ENCODE measurements at places on chromosomes 1 and 21.
A peak's percentile ranks its signal among the peaks of the same experiment; 100 is the strongest.

- peak; percentile 65 for DNase-seq
These were observed 95.3 kb downstream of the ABCA4 start for GRCh38 chr1:94025383-94026340.

- no peak for DNase-seq
These were observed 36.8 kb downstream of the SMYD2 start for GRCh38 chr1:214317734-214318133.

DNA sequence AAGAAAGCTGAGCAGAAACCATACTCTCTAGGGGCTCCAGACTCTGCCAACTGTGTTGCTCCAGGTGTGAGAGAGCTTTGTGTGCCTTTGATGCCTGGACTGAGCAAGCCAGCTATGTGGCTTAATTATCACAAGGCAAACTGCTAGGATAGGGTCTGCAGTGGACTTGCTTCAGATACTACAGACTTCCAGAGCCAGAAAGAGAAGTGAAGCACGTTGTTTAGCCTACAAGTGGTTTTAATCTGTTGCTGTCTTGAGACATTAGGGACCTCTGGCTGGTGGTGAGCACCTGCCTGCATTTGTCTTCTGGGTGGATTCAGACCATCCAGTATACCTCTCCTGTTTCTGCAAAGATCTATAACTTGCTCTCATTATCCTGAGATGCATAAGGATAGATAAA lies 353.4 kb upstream of the PLXNA2 start:
- DNase-seq = no peak

- DNase-seq = no peak
These were observed 44.5 kb downstream of the PKP1 start for GRCh38 chr1:201327687-201328240.

DNA sequence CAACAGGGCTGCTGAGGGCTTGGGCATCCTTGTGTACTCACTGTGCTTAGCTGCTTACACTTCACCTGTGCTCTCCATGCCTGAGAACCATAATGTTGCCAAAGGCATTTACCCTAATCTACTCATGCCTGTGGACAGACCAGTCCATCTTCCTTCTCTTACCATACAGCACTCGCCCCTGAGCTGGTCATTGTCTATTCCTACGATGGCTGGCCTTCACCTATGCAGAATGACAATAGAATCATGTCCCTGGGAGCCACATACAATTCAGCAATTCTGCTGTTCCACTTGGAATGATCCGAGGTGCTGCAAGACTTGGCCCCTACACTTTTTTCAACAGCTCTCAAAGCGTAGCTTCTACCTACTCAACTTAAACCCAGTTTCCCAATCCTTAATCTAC lies 96.5 kb downstream of the PAPPA2 start:
- DNase-seq = no peak

DNA sequence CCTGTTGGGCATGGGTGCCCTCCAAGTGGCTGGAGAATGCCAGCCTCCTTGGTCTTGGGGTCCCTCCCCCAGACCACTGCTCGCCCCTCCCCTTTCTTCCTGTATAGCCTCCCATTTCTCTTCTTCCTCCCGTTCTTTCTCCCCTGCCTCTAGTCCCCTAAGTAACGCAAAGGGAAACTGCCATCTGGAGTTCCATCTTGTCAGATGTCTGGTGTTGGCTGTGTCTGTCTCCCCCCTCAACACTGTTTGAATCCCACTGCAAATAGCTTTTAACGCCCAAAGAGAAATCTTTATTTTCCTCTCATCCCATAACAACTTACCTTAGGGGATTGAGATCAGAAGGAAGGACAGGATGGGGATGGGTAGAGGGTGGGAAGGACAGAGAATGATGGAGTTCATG lies 55.3 kb upstream of the CSF3R start:
- no peak for DNase-seq
